Stomach (tissue), 19 donors: ENCODE measurements at places on chromosomes 13 and 19. TPM values are rescaled to one million over a fixed set of nuclear protein-coding genes. Genes with fewer than 3 reads are reported as not detected.

SERP2 gene
- 3.1 TPM for total RNA-seq

ATP4B gene
- total RNA-seq = 585 TPM

TMEM143 gene
- 12.3 TPM for total RNA-seq

DNA sequence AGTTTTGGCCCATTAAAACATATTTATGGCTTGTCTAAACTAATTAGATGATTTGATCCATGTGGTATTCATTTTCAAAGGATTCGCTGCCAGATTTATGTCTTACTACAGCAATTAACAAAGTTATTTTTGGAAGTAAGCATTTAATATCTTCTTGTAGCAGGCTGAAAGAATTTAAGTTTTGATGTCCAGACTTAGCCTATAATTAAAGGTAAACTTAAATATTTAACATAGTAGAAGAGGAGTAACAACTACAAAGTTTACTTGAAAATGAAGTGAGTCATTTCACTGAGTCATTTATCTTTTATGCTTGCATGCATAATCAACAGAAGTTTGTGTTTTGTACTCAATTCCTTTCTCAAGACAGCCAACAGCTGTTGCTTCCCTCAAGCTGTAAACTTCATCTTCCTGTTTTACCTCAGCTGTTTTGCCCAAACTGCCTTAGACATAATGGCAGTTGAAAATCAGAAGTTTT, 58.1 kb downstream of the EDNRB start:
- no peak overlapping the region for H3K4me3 ChIP-seq
- no peaks in the 10 kb centered on the region for H3K4me1 ChIP-seq
- no peaks in the 10 kb centered on the region for H3K36me3 ChIP-seq
- H3K27ac ChIP-seq = peak overlapping the region; percentile 72
- H3K27me3 ChIP-seq = no peaks in the 10 kb centered on the region

GRCh38 chr19:47821460-47822020, at the start of gene CRX:
Gene CRX (plus strand): TSS chr19:47821937. CDS start chr19:47834444, 12,507 bp downstream.
- H3K27me3 ChIP-seq = peaks cover 70% of the 10 kb centered on the region
- H3K4me3 ChIP-seq = no peak within 1 kb of the TSS
- no peak for DNase-seq
- no peak within 1 kb of the TSS for H3K27ac ChIP-seq
- H3K4me1 ChIP-seq = no peaks in the 10 kb centered on the region

DNA sequence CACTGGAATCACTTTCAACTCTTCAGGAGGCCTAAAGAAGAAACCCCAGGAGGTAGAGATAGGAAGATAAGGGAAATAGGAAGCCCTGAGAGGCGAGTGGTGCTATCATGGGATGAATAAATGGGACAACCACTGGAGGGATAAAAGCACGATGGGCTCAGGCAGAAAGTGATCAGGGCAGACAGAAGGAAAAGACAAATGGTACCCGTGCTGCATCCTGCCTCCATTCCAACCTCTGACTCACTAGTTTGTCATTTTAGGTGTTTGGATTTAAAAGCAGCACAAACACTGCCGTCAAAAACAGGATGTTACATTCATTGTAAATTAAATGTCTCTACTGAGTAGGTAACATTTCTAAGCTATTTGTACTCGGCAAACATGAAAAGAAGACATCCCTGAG, 314.3 kb upstream of the HTR2A start:
- no peaks in the 10 kb centered on the region for H3K4me1 ChIP-seq
- DNase-seq = no peak
- no peaks in the 10 kb centered on the region for H3K27me3 ChIP-seq
- no peaks in the 10 kb centered on the region for H3K36me3 ChIP-seq

- H3K4me1 ChIP-seq = no peaks in the 10 kb centered on the region
- no peaks in the 10 kb centered on the region for H3K36me3 ChIP-seq
- no peak for DNase-seq
- H3K4me3 ChIP-seq = no peak overlapping the region
- H3K27me3 ChIP-seq = no peaks in the 10 kb centered on the region
Observed at GRCh38 chr13:79003989-79004898, 345.3 kb upstream of the OBI1 start.

DNA sequence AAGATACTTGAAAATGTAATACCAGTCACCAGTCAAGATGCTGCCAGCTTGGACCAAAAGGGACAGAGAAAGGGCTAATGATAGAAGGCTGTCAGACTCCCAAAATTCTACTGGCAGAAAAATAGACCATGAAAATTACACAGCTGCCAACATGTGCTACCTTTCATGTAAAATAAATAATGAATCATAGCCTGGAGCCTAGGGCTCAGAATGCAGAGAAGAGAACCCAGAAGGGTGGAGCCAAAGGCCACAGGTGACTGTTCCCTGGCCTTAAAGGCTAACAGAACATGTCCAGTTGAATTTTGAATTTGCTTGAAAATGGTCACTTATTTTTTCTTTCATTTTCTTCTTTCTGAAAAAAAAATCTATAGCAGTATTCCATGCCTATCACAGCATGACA, 1827.0 kb upstream of the MIR17HG start:
- no peak overlapping the region for H3K4me3 ChIP-seq
- DNase-seq = no peak
- H3K36me3 ChIP-seq = no peaks in the 10 kb centered on the region
- no peaks in the 10 kb centered on the region for H3K27me3 ChIP-seq
- no peaks in the 10 kb centered on the region for H3K4me1 ChIP-seq

- H3K27ac ChIP-seq = no peak overlapping the region
- no peaks in the 10 kb centered on the region for H3K36me3 ChIP-seq
- no peaks in the 10 kb centered on the region for H3K4me1 ChIP-seq
- no peak overlapping the region for H3K4me3 ChIP-seq
- DNase-seq = no peak
Observed at GRCh38 chr13:37229931-37230330, 124.5 kb upstream of the CSNK1A1L start.

- H3K27me3 ChIP-seq = no peaks in the 10 kb centered on the region
- H3K36me3 ChIP-seq = no peaks in the 10 kb centered on the region
- H3K4me1 ChIP-seq = no peaks in the 10 kb centered on the region
- H3K27ac ChIP-seq = no peak overlapping the region
- H3K4me3 ChIP-seq = no peak overlapping the region
Observed at GRCh38 chr13:45184693-45185092, 16.2 kb downstream of the KCTD4 start.
